Endothelial cell (in vitro differentiated cells): ENCODE measurements at places on chromosomes 6 and 20.

GRCh38 chr6:51057296-51057695, 238.6 kb downstream of the TFAP2B start:
- no peak for DNase-seq

- no peak for DNase-seq
Measured at GRCh38 chr6:19928461-19928860, 91.3 kb downstream of the ID4 start.

GRCh38 chr6:25254671-25255070, 24.5 kb upstream of the CARMIL1 start:
- no peak for DNase-seq

DNA sequence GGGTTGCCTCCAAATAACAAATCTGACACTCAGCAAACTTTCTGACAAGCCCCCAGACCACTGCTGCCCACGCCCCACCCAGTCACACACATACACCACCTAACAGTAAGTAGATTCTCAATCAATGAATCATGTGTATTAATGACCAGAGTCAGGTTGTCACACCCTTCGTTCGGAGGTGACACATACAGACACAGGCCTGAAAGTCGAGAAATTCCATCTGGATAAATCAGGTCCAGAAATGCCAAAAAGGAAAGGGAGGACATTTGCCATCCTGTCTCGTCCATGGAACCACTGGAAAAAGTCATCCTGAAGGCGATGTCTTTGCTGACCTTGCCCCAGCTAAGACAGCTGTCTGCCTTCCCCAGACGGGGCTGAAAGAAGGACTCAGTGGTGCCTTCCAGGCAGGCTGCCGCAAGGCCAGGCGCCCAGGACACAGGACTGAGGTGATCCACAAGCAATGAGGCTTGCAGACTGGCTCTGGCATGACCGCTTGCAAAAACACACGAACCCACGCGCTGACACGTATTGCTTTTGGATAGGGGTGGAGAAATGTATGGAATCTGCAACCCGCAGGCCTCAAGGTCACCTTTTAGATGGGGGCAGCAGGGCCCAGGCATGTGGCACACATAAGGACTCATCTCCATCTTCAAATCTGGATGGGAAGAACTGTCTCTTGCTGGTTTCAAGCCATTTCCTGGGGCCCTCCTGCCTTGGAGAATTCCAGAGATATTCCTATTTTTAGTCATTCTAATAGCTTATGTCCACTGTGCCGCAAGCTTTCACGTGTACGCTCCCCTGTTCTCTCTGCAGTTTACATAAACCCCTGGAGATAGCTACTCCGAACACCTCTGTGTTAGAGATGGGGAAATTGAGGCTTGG, 9.0 kb downstream of the NFATC2 start:
- no peak for DNase-seq

DNA sequence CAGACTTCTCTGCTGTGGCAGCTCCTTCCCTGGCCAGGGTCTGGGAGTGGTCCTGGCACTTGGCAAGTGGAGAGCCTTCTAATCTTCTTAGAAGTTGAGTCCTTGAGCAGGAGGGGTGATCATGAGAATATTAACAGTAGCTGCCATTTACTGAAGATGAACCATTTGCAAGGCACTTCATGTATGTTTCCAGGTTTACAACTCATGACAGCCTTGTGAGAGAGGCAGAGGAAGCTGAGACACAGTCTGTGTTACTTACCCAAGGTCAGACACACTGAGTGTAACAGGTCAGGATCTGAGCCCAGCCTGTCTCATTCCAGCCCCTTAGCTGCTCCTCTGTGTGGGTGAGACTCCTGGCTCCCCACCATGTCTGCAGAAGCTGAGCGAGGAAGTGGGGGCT, 45.5 kb upstream of the SRF start:
- no peak for DNase-seq

- DNase-seq: no peak
Measured at GRCh38 chr6:166726201-166726600, 99.2 kb upstream of the RPS6KA2 start.

DNA sequence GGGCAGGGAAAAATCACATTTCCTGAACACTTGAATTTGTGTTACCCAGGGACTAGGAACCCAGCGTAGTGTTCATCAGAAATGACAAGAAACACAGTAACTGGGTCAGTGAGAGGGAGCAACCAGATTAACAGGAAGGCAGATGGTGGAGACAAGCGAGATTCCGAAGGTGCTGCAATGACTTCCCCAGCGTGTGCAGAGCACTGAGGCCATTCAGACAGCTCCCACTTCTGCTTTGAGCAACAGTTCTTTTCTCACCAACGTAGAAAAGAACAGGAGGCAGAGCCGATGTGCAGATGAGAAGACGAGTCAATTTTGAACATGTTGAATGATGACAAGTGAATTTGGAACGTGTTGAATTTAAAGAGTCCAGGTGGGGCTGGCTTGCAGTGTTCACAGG, 63.1 kb upstream of the IFNGR1 start:
- DNase-seq: no peak

DNA sequence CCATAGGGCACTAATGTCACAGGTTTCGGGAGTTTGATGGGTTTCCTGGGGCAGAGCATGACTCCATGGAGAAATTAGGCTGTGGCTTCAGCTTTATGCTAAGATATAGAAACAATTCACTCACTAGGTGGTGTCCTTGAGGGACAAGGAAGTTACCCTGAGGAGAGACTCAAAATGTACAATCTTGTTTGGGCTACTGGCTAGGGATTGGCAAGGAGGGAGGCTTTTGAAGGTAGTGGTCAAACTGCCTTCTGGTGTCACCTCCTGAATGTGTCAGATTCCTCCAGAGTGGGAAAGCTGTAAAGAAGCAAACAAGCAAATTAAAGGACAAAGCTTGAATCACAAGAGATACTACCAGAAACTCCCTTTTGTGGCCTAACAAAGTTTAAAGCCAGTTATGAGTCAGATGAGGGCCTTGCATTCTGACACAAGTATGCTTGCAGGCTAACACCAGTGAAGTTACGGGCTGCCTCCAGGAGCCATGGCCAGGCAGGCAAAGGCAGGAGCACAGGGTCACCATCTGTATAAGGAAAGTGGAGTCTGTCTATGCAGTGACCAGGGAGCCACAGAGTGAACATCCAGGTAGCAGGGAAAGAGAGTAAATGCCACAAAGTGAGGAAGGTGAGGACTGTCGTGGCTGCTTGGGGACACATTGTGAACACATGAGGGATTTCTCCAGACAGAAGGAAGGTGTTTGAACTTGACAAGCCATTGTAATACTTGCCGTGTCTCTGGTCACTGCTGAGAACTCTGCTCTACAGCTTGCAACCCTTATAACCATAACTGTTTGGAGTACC, 107.7 kb upstream of the DTNBP1 start:
- no peak for DNase-seq

- DNase-seq: no peak
Measured at GRCh38 chr20:32191422-32191821, 16.1 kb downstream of the PLAGL2 start.

GRCh38 chr6:160260367-160260766, 1.7 kb upstream of the SLC22A2 start:
- DNase-seq: no peak

DNA sequence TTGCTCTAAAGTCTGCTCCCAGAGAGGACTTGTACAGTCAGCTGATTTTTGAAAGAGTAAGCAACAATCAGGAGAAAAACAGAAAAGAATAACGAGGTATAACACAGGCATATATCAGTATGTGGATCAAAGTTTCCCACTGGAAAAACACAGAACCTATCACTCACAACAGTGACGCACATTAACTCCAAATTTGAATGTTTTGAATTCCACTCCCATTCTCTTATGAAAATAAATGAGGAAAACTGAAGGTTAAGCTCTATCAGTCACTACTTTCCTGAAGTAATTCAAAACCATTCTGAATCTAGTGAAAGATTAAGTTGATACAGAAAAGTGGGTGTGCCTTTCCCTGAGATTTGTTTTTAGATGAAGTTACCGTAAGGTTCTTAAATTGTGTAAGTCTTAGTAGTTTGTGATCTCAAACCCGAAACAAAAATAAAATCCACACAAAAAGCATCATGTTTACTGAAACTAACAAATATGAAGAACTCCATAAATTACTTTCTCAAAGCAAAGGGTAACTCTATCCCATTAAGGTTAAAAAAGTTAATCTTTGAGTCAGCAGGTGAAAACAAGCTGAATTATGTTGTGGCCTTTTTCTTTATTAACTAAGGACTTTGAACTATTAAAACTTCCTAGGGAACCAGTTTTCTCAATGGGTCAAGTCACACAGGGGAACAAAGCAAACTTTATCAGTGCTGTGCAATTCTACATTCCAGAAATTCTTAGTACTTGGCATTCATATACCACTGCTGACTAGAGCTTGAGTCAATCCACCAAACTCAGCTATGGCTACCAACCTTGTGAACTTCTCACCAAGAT, 115.7 kb downstream of the OGFRL1 start:
- no peak for DNase-seq

GRCh38 chr6:21791581-21791980, 198.0 kb downstream of the SOX4 start:
- DNase-seq: no peak

GRCh38 chr20:37522260-37523011, 1.4 kb downstream of the NNAT start:
- no peak for DNase-seq

DNA sequence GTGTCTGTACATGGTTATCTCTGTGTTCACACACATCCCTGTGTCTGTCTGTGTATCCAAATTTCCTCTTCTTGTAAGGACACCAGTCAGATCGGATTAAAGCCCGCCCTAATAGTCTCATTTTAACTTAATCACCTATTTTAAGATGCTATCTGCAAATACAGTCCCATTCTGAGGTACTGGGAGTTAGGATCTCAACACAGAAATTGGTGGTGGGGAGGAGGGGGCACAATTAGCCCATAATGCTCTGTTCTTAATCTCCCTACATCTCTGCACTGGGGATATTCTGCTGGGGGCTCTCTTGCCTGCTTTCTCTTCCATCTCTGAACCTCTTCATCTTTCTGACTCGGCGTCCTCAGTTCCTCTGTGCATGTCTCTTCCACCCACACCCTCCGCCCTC, 320.7 kb downstream of the CDC5L start:
- DNase-seq: no peak

- no peak for DNase-seq
Measured at GRCh38 chr6:108897371-108897770, 49.1 kb downstream of the ARMC2 start.

DNA sequence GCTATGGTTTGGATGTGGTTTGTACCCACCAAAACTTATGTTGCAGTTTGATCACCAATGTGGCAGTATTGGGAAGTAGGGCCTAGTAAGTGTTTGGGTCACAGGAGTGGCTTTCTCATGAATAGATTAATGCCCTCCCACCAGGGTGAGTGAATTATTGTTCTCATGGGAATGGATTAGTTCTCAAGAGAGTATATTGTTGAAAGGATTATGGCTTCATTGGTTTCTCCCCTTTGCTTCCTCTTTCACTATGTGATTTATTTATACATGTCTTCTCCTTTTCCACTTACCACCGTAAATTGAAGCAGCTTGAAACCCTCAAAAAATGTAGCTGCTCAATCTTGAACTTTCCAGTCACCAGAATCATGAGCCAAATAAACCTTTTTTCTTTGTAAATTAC, 10.8 kb downstream of the UFL1 start:
- no peak for DNase-seq

- DNase-seq: no peak
Measured at GRCh38 chr20:57883761-57884160, 173.9 kb upstream of the PMEPA1 start.

GRCh38 chr6:121826156-121826810, 390.8 kb downstream of the GJA1 start:
- no peak for DNase-seq

- DNase-seq: no peak
Measured at GRCh38 chr6:47262231-47262630, 47.5 kb downstream of the TNFRSF21 start.

GRCh38 chr20:14992153-14992552, 654.7 kb upstream of the FLRT3 start:
- no peak for DNase-seq

- no peak for DNase-seq
Measured at GRCh38 chr20:5595744-5596143, 154.5 kb upstream of the SHLD1 start.

GRCh38 chr6:32082935-32083334, 26.2 kb downstream of the TNXB start:
- no peak for DNase-seq

DNA sequence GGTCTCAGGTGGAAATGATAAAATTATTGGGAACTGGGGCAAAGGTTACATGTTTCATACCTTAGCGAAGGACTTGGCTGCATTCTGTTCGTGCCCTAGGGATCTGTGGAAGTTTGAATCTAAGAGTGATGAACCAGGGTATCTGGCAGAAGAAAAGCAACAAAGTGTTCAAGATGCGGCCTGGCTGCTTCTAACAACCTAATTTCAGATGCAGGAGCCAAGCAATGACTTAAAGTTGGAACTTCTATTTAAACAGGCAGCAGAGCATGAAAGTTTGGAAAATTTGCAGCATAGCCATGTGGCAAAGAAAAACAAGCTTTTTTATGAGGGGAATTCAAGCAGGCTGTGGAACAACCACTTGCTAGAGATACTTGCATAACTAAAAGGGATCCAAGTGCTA, 73.5 kb downstream of the CD24 start:
- DNase-seq: no peak

GRCh38 chr6:167841981-167842380, 15.3 kb downstream of the AFDN start:
- no peak for DNase-seq

DNA sequence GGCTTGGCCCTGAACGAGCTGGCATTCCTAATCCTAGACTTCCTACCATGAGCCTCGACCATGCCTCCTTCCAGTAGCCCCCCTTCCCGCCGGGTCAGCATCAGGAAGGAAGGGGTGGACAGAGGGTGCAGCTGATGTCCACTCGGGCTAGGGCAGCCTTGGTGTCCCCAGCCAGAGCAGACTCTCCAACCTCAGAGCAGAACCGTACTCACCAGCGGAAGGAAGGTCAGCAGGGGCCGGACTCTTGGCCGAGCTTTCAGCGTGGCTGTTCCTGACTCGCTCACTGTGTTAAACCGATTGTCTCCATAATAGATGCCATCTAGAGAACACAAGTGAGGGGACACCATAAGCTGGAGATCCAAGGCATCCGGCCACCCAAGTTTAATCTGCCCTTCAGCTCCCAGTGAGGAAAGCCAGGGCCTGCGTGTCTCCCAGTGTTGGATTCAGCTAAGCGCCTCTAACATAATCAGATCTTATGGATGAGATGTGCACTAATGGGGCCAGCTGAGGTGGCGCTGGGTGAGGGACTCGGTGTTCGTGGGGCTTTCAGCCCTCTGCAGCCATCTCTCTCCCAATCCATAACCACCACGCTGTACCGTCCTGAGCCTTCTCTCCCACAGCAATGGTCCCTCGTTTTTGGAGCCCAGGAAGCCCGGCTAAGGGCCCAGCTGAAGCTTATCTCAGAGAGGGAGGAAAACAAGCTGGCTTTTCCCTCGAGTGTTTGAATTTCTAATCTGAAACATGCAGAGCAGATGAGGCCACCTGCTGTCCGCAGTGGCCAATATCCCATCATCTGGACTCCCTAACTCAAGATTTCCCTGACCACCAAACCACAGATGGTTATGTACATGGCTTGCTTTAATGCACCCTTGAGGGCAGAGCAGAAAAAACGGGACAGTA, 13.7 kb downstream of the C6orf132 start:
- DNase-seq: no peak

DNA sequence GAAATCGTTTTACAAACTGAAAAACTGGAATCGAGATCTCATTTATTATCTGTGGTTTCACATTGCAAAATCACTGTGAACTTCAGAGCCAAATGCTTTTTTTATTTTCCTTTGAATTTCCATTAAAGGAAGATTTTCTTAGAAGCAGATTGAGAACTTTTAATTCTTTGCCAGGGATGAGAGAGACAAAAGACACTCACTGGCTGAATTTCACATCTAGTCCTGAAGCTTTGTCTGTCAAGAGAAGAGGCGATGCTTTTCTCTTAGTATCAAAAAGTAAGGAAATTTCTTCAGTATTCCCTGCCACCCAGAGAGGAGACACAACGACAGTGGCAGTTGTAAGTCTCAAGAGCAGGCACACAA, 141.8 kb downstream of the TMEM200A start:
- DNase-seq: no peak
